ENCODE measurements at places on chromosomes 2 and 18.

DNA sequence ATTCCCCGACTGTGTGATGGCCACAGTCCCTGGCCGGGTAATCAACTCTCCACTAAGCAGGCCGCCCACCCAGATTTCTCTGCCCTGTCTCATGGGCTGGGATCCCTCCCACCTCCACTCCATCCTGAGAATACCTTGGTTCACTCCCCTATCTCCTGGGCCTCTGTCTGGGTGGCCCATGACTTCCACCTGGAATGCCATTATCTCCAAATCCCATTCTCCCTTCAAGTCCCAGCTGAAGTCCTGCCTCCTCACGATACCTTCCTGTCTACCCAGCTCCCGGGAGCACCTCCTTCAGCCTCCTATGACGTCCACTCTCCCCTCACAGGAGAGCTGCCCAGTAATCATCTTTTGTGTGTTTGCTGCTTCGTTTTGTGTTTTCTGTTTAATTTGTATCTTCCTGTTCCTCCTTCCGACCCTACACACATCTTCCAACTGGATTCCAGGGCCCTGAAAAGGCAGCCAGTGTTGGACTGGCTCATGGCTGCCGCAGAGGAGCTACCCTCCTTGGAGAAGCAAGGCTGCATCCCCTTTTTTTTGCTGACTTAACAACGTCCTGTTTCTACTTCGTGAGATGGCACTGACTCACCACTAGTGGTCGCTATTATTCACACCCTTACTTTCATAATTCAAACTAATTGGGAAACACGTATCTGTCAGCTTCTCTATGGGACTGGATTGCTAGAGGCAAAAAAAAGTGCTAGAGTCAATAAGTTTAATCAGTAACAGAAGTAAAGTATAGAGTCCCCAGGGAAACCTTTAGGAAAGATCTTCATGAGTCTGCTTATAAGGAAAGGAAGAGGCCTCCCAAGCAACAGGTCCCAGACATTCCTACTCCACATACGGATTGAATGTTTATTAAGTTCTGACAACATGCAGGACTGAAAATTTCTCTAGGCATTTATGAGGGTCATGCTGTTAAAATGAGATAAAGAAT is 171.9 kb upstream of the GATA6 start:
- DNase-seq = peak; percentile 65

GRCh38 chr2:218194880-218195279 is 22.1 kb upstream of the ARPC2 start:
- DNase-seq = peak; percentile 21

DNA sequence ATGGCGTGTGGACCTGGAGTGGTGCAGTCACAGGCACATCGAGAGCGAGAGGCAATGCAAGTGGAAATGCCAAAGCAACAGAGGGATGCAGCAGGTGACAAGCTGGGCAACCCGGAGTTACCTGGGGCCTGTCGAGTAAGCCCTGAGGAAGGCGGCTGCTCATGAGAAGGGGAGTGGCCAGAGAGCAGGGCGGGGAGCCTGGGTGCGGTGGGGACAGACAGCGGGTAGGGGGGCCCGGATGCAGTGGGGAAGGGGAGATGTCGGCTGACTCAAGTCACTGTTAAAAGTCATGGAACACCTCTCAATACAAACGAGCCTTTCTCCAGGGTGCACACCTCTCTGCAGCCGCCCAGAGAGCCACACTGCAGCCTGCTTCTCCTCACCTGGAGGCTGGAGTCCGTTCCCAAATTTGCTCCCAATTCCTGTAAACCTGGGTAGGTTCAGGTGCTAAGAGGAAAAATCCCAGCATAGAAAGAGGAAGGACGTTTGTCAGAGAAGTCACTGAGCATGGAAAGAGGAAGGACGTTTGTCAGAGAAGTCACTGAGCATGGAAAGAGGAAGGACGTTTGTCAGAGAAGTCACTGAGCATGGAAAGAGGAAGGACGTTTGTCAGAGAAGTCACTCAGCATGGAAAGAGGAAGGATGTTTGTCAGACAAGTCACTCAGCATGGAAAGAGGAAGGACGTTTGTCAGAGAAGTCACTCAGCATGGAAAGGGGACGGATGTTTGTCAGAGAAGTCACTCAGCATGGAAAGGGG is 71.7 kb upstream of the TWIST2 start:
- DNase-seq = no peak

- no peak for DNase-seq
Measured at GRCh38 chr2:144217853-144218633, 301.9 kb downstream of the ZEB2 start.

GRCh38 chr2:238097988-238098871 is 1.9 kb upstream of the ESPNL start:
- DNase-seq = peak; percentile 90

DNA sequence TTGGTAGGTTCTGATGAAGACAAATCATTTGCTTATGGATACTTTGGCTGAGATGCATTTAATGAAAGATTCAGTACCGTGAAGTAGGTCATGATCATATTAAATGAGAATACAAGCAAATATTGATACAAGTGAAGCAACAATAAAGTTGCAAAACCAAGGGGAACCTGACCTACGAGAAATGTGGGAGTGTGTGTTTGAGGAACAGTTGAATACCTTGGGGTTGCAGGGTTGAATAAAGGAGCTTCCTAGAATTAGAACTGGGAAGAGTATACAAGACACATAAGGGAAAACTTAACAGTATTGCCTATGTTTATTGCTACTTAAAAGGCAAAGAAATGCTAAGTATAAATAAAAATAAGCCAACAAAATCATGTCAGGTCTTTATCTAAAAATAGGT is 702.9 kb downstream of the ERBB4 start:
- no peak for DNase-seq

DNA sequence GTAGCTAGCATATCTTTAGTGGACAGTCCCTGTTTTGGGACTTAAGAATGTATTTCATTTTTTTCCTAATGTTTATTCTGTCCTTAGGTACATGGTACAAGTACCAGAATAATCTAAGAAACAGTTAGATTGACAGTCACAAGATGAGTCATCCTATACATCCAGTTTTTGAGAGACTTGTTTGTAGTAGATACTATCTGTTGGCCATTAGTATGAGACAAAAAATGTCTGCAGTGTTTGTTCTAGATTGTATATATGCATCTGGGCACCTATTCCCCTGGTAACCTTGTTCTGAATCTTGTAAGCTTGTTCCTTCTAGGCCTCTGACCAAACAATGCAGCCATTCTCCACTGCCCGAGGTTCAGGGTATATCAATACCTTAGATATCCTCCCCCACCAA is 1343.5 kb downstream of the SUCLG1 start:
- no peak for DNase-seq
